ENCODE measurements at places on chromosomes 3 and 15.

DNA sequence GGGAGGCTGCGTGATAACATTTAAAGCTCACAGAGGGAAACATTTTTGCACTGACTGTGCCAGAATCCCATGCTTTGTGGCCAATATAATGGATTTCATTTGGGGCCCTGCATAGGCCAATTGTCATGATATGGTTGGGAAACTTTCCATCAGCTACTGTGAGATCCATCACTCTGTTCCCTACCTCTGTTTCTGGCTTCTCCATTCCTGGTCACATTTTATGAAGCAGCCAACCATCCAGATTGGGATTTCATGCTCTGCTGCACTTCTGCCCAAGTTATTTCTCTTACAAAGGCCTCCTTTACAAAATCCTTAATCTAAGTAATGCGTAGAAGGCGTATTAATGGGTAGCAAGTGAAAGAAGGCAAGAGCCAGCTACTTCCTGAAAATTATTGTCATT lies 221.1 kb downstream of the LRTM1 start:
- DNase-seq = no peak

DNA sequence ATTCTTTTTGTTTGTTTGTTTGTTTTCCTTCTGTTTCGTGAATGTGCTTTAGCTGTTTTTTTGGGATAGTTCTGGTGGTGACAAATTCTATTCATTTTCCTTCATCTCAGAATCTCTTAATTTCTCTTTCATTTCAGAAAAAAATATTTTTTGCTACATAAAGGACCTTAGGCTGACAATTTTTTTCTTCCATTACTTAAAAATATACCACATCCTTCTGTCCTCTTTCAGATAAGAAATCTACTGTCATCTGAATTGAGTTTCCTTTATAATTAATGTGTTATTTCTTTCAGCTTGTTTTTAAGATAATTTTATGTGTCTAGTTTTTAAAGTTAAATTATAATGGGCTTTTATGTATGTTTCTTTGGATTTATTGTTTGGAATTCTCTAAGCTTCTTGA lies 47.6 kb downstream of the IL16 start:
- DNase-seq = no peak

DNA sequence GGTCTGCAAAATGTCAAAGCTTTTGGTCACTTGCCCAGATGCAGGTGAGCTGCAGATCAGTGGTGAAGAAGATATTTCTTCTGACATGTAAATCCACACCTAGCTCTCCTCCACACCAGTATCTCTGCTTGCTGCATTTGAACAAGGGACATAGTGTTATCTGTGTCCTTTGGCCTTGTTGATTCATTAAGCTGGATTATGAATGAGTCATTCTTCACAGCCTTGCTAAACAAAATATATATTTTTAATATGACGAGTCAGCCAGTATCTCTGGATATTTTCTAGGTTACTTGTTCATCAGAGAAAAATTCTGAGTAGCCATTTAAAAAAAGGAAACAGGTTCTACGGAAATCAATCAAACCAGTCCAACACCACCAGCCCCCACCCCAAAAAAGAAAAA lies 190.6 kb upstream of the ADAMTS9 start:
- no peak for DNase-seq

DNA sequence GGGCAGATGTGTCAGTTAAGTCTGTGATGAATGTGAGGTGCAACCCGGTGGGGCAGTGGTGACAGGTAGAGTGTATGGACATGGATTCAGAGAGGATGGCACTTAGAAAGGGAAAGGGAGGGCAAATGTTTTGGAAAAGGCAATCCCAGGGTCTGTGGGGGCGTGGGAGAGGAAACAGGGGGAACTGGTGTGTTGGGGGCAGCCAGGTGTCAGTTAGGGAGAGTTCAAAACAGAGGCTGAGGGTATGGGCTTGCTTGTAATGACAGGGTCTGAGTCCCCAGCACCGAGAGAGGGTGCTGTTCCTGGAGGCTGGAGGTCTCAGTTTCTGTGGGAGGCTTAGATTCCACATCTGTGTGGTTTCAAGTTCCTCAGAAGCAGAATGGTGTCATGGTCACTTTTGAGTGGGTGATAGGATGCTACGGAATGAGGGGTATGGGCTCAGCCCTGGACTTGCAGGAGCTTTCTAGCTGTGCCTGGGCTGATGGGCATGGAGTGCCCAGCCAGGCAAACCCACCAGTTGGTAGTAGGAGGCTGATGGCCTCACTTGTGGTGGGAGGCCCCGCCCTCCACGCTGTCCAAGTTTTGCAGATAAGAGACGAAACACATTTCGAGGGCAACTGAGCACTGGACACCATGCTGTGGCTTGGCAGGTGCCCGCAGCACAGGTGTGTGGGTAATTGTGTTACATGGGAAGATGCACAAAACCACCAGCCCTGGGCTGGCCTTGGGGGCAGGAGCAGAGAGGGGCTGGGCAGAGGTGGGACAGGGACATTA lies 209.4 kb downstream of the RPLP1 start:
- no peak for DNase-seq

- DNase-seq = no peak
Measured at GRCh38 chr3:128553560-128553959, 60.6 kb upstream of the GATA2 start.

GRCh38 chr3:17132286-17133115 lies 247.7 kb downstream of the PLCL2 start:
- no peak for DNase-seq

- DNase-seq = no peak
Measured at GRCh38 chr3:196431181-196432136, 768 bp downstream of the UBXN7 start.

DNA sequence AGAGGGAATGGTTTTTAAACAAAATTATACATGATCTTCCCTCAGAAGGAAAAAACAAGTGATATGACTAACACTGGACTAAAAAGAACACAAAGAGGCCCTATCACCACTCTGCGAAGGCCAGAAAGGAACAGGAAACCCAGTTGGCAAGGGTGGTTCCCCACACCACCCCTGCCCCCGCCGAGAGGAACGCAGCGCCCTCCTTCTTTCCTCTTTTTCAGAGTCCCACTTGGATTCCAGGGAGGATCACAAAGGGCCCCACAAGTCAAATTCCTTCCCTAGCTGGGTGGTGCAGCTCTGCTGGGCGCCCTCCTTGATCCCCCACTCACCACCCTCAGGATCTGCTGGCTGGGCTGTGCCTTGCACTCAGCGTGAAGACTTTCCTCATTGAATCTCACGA lies 29.8 kb downstream of the PLA1A start:
- no peak for DNase-seq

DNA sequence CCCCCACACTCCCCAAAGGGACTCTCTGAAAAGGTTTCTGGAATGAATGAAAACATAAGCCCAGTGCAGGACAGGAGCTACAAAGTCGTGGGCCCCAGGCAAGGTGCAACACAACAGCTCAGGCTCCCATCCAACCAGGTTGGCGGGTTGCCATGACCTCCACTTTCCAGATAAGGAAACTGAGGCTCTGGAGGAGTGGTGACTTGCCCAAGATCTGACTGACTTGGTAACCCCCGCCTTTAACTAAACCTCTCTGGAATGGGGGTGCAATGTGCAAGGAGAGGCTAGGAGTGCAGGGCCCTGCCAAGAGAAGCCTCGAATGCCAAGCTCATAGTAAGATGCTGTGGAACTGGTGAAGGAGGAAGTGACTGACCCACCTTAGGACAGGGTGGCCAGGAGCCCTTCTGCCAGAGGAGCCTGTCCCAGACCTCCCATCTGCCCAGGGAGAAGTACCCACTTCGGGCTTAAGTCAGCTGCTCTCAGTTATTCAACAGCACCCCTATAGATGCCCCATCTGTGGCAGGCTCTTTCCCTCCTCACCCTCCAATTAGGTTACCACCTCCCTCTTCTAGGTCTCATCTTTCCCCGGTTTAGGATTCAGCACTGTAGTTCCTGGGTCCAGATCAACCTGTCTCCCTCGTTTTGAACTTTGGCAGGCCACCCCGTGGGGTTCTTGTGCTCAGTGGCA lies 553 bp upstream of the TNNC1 start:
- no peak for DNase-seq

DNA sequence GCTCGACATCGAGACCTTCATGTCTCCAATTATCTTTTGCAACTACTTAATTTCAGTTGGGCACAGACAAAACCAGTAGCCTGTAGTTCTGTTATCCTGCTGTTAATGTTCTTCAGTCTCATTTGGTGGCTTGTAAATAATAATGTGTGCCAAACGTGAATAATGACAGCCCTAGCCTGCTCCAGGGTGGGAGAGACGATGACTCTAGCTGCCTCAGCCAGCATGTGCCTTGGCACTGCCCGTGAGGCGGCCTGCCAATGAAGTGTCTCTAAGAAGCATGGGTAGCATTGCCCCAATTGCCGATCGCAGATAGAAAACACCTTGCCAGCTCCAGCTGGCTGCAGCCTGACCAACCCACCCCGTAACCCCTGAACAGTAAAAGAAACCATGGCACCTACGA lies 58.8 kb downstream of the ASB7 start:
- no peak for DNase-seq

DNA sequence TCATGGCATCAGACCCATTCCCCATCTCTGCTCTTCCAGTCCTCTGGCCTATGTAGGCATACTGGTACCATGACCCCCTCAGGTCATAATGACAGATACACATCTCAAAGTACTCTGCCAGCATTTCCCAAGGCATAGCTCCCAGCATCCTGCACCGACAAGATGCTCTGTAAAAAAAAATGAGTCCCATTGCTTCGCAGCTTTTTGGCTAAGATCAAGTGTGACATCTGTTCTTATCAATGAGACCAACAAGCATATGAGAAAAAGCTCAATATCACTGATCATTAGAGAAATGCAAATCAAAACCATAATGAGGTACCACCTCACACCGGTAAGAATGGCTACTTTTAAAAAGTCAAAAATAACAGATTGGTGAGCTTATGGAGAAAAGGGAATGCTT lies 463.9 kb upstream of the PROK2 start:
- no peak for DNase-seq

- no peak for DNase-seq
Measured at GRCh38 chr15:95561463-95561862, 769.0 kb upstream of the NR2F2 start.

GRCh38 chr3:123072564-123072963 lies 5.7 kb downstream of the PDIA5 start:
- DNase-seq = no peak

DNA sequence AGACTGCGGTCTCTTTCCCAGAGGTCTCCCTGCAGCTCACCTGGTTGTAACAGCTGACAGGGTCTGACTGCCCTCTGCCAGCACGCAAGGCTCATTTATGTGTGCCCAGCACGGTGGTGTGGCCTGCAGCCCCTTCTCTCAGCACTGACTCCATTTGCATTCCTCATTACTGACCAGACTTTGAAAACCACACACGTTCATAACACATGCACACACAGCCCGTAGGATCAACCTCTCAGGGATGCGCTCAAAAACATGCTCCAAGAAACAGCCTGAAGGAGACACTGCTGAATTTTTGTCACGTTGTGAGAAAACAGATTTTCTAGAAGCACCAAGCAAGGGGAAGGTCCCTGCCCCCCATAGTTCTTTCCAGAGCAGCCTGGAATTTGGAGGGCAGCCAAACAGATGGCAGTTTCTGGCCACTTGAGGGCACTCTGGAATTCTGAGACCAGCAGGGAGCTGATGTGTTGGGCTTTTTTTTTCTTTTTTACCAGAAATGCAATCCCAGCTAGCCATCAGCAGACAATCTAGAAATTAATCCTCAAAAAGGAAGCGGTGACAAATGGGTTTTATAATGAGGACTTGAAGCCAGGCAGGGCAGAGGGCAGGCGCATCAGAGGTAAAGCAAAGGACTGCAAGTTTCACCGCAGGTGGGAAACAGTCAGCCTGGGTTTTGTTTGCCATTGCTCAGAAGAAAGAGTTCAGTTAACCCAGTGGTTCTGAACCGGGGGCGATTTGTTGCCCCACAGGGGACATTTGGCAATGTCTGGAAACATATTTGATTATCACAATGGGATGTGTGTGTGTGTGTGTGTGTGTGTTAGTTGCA lies 170.5 kb upstream of the PROK2 start:
- peak; percentile 23 for DNase-seq

- DNase-seq = peak; percentile 27
Measured at GRCh38 chr15:81106560-81106959, 27.5 kb upstream of the CFAP161 start.

DNA sequence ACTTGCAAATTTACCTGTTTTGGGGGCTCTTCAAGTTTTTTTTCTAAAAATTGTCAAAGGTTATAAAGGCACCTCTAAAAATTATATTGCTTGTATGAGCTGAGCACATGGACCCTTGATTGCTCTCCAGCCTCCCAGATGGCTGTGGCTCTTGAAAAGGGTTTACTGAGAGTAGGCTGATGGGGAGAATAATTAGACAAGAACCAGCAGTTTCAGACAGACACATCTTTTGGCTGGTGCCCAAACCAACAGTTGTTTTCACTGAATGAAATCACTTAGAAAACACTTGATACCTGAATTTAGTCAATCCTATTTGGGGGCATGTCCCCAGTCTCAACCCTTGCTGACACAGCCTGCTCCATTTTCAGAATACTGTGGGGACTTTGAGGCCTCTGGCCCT lies 217.6 kb downstream of the KBTBD8 start:
- DNase-seq = no peak

- DNase-seq = no peak
Measured at GRCh38 chr3:82012775-82013174, 251.3 kb upstream of the GBE1 start.

DNA sequence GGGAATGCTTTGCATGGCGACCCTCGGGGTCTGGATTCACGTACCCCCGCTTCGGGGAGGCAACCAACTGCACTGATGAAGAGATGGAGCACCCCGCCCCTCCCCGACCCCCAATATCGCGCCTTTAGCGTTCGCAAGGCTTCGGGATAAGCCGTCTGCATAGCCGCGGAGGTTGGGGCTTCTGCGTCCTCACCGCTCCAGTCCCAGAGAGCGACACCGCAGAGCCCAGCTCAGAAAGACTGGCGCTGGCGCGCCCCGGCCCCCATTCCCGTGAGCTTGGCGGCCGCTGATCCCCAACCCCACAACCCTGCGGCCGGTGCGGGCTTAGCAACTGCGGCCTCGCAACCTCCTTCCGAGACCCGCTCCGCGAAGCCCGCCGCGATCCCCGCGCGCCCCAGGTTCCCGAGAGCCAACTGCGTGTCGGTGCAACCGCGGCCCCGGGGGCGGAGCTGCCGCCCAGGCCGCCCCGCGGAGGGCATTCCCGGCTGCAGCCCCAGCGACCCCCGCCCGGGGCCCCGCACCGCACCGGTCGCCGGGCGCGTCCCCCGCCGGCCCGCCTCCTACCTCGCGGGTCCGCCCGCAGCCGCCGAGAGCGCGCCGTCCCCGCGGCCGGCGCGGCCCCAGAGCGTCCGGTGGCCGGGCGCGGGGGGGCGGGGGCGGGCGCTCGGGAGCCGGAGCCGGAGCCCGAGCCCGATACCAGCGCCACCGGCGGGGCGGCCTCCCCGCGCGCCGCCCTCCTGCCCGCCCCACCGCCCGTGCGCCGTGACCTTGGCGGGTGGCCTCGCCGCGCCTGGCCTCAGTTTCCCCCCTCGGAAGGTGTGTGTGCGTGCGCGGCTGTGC lies 79.5 kb downstream of the IQSEC1 start:
- no peak for DNase-seq

DNA sequence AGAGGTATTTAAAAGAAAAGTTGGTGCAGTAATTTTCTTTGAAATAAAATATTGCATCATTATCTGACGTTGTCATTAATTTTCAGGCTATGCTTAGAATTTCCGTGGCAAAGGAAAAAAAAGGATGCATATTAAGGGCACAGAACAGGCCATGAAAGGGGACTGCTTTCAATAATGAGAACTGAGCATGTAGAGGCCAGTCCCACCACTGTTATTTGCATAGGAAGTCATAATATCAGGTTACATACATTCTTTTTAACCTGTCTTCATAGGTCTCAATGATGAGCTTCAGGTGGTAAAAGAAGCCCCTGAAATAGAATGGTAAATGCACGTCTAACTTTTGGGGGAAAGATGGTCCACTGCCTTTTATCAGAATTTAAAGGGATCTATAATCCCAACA lies 272.1 kb upstream of the ALCAM start:
- DNase-seq = no peak
